ENCODE measurements at places on chromosomes 4 and X. TPM values are rescaled to one million over a fixed set of nuclear protein-coding genes. Genes with fewer than 3 reads are reported as not detected.

Gene GYPB
- not detected for total RNA-seq

Gene SPACA5
- not detected for total RNA-seq

DNA sequence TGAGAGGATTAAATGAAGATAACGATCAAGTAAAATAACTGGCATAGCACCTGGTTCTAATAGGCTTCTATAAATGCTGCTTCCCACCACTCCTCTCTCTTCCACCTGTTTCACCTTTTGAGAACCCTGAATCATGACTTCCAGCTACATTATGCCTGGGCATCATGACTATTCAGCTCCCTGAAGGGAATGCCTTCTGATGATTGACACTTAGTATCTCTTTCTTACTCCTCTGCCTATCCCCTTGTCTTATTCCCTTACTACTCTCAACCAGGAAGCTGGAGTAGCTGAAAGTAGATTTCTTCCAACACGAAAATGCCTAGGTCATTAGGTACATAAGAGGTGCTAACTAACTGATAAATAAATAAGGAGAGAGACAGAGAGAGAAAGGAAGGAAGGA, 24.7 kb upstream of the CXCL8 start:
- no peak overlapping the region for H3K4me3 ChIP-seq
- H3K27me3 ChIP-seq = no peaks in the 10 kb centered on the region
- no peaks in the 10 kb centered on the region for H3K36me3 ChIP-seq
- DNase-seq = no peak
- H3K27ac ChIP-seq = no peak overlapping the region

- no peak for DNase-seq
- H3K27me3 ChIP-seq = no peaks in the 10 kb centered on the region
- H3K4me3 ChIP-seq = no peak overlapping the region
- no peak overlapping the region for H3K27ac ChIP-seq
Measured at GRCh38 chr4:102493794-102494193, 7.4 kb upstream of the NFKB1 start.

Gene CT45A3
- not detected for total RNA-seq

GRCh38 chrX:16743604-16744325, 24.4 kb downstream of the SYAP1 start:
- no peak overlapping the region for H3K4me3 ChIP-seq
- no peaks in the 10 kb centered on the region for H3K4me1 ChIP-seq
- H3K27ac ChIP-seq = no peak overlapping the region
- no peaks in the 10 kb centered on the region for H3K36me3 ChIP-seq

Gene TEX13C
- total RNA-seq = not detected
